AG10803 (cell line): ENCODE measurements at places on chromosomes 12 and 14.

DNA sequence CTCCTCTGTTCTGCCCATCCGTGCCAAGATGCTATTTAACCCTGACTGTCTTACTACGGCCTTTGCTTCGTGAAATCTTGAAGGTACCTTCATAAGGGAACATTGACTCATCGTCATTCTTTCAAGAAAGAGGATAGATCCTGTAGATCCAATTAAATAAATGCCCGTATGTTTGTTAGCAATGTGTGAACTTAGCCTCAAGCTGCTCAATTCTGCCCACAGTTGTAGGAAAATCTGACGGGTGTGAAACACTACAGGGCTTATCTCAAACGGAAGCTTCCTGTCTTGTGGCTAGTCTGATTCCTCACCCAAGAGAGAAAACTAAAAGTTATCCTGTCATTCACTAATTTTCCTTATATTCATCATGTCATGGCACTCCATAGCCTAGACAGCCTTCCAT, 168.0 kb upstream of the TBX3 start:
- no peak for DNase-seq

DNA sequence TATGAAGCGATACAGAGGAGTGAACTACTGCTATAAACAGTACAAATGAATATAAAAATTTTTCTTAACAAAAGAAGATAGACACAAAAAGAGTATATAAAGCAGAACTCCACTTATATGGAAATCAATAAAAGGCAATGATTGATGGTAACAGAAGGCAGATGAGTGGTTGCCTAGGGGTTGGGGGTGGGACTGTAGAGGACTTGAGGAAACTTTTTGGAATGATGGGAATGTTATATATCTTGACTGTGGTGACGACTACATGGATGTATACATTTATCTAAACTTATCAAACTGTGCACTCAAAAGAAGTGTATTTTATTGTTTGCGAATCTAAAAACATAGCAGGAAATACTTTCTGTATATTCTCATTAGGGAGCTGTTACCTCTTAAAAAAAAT, 89.1 kb downstream of the PTCSC3 start:
- DNase-seq: no peak

DNA sequence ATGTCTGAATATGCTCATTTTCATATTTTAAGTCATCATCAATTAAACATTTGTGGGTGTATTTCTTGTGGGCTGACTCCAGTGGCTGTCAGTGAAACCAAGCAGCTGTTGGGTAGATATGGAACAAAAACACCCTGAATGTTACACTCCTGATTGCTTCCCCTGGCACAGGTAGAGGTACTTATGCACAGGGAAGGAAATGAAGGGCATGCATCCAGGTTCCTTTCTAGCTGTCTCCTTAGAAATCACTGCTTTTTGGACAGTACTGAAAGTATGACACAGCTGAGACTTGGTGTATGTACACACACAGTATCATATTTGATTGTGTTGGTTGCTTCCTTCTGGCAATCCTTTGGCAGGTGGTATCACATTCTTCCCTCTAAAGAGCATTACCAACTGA, 1006.7 kb downstream of the DIO2 start:
- DNase-seq: no peak

GRCh38 chr12:93670104-93670503, 7.1 kb upstream of the CRADD start:
- no peak for DNase-seq

GRCh38 chr12:96402061-96402460, 1.8 kb upstream of the CDK17 start:
- no peak for DNase-seq

DNA sequence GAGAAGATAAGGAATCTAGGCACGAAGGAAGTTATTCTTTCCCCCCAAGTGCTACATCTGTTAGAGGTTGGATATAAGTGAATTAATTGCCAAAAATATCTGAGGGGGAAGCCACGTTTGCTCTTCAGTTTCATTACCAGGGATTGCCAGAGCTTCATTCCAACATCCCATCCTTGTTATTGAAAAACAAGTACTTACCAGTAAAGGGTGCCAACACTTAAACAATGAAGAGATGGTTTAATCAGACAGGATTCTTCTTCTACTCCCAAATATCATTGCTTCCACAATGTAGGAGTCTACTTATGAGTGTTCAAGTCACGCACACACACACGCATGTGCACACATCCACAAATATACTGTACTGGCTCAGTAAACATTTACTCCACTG, 312.4 kb downstream of the RPAP3 start:
- DNase-seq: peak; percentile 73

DNA sequence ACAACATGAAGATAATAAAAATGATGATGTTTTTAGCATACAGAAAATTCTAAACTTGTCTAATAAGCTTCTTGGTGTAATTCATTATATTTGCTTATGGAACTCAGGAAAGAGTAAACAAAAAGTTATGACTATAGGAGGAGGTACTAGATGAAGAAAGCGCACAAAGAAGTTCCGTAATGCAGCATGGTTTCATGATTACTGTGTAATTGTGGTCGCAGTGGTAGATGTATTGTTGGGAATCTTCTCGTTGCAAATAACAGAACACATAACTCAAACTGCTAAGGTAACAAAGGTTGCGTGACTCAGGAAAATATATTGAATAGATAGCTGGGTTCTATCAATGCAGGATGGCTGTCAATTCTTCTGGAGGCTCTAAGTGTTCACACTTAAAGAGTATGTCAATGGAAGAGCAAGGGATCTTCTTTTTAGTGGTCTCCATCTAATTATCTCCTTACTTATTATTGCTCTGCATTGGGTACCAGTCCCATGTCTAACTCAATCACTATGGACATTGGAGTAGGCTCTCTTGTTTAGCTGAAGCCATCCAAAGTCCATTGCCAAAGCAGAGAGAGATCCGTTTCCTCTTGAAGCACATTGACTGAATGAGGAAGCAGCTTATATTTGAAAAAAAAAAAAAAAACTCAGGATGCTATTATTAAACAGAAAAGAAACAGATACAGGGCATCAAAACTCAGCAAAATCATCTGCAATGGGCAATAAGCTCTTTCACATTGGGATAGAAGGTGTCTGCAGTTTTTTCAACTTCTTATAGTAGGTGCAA, 283.4 kb upstream of the ATP2B1 start:
- no peak for DNase-seq

- no peak for DNase-seq
These were observed 303 bp downstream of the GAPDH start for GRCh38 chr12:6534695-6534944.

- no peak for DNase-seq
These were observed 23.6 kb downstream of the YY1 start for GRCh38 chr14:100262545-100262944.

DNA sequence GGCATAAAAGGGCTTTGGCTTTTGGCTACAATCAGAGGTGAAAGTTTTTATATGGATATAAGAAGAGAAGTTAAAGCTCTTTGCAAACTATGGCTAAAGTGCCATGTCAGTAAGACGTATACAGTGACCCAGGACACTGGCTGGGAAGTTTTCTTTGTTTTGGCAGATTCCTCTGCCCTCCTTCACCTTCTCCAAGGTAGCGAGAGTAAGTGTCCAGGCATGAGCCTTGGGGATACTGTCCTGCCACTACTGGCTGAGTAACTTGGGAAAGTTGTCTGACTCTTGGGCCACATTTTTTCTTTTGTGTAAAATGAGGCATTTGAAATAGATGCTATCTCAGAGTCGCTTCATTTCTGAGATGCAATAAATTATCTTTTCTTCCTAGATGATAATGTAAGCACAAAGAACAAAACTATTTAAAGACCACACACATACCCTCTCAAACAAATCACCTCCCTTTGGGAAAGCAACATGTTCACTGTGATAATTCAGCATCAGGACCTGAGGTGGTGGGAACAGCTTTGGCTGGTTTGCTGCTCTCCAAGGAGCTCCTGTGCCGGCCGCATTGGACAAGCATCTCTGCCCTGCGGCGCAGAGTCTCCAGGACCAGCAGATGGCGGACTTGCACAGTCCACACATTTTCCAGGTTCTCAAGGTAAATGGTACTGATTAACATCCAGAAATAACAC, 106.3 kb downstream of the PTCSC3 start:
- peak; percentile 71 for DNase-seq

DNA sequence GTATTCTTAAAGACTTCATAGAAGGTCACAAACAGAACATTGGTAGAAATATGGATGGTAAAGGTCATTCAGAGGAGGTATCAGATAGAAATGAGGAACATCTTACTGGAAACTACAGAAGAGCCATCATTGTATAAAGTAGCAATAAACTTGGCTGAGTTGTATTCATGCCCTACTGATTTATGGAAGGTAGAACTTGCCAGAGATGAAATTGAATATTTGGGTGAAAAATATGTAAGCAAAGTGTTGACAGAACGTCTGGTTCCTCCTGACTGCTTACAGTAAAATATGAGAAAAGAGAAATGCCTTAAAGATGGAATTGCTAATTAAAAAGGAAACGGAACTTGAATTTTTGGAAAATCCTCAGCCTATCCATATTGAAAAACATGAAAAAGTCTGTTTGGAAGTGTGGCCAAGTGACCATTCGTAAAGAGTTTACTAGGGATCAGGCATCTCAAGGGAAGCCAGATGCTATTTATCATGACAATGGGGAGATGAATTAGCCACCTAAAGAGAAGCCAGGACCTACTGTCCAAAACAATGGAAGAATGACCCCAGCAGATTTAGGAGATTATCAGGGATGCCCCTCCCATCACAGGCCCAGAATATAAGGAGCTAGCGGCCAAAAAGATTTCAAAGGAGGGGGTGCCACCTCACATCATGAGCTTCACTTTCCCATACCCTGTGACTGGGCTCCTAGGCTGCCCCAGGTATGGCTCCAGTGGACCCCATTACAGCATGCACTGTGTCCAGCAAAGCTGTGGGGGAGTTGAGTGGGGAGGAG, 189.3 kb downstream of the ITPR2 start:
- DNase-seq: no peak

- peak; percentile 9 for DNase-seq
These were observed 9.3 kb upstream of the ATF7IP start for GRCh38 chr12:14356147-14356546.

DNA sequence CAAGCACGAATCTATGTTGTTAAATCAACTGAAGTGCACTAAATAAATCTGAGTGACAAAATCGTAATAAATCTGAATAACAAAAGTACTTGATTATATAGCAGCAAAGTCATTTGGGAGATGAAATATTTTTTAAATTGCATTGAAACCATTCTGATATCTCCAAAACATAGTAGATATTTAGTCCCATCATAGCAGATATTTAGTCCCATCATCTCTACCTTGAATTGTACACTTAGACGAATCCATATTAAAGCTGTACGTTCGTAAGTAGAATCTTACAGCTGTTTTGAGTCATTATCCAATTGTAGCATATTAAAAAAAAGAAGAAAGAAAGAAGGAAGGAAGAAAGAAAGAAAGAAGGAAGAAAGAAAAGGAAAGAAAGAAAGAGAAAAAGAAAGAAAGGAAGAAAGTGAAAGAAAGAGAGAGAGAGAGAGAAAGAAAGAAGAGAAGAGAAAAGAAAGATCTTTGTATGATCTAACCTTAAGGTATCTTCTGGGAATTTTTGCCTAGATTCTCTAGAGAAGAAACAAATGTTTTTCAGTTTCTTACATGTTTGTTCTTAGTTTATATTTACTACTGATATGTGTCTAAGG, 2.6 kb downstream of the DCN start:
- no peak for DNase-seq

- DNase-seq: peak; percentile 72
These were observed 15.3 kb upstream of the DPF3 start for GRCh38 chr14:72909163-72909562.

- DNase-seq: no peak
These were observed 408 bp upstream of the CACNA2D4 start for GRCh38 chr12:1918884-1919236.

DNA sequence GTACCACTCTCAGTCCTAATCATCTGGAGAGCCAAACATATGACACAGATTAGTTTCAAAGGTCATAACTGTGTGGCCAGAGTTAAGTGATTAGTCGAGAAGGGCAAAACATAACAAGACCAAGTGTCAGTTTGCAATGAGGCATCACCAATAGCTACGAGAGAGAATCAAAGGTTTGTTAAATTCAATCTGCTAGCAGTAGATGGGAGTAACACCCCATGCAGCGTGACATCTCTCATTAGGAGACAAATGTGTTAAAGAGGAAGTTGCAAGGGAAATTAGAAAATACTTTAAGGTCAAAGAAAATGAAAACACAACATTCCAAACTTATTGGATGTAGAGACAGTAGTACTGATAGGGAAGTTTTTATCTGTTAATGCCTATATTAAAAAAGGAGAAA, 135.7 kb upstream of the SYT10 start:
- no peak for DNase-seq

DNA sequence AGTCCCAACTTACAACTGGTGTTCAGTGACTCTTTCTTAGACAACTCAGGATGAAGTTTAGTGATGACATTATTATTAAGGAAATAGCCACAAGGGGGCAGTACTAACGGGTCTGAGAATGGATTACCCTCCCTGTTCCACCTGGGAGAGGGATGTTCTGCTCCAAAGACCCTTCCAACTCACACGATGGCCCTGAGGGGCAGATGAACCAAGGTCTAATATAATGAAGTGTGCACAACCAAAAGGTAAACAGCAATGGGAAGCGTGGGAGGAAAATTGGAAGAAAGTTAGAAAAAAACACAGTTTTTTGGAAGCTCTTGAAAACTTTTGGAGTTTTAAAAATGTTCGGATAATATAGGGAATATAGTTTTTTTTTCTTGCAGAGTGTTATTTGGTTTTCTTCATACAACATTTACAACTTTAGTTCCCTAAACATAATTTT, 24.0 kb downstream of the FGF6 start:
- DNase-seq: peak; percentile 24

- DNase-seq: peak; percentile 97
These were observed 9.2 kb downstream of the HOXC8 start for GRCh38 chr12:54017878-54018467.

GRCh38 chr12:104352106-104352713, 48.7 kb downstream of the EID3 start:
- DNase-seq: peak; percentile 49

DNA sequence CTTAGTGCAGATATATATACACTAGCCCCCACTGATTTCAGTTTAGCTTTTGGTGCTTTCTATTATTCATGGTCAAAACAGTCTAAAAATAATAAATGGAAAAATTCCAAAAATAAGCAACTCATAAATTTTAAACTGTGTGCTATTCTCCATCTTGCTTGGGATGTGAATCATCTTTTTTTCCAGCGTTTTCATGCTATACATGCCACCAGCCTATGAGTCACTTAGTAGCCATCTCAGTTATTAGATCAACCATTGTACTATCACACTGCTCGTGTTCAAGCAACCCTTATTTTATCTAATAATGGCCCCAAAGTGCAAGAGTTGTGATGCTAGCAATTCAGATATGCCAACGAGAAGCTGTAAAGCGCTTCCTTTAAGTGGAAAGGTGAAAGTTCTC, 73.9 kb upstream of the KRR1 start:
- DNase-seq: peak; percentile 79

DNA sequence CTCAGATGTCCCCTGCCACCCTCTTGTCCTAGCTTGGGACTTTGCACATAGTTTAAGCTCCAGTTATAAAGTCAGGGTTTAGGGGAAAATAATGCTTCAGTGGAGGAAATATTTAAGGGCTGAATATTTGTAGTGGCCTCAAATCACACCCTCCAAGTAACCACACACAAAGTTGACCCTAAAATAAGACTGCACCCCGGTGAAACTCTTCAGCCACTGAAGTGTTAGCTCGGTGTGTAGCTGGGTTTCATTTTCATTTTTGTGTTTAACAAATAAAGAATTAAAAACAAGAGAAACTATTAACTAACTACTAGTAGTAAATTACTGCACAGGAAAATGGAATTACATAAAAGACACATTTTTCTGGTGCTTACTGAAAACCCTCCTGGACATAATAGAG, 14.8 kb upstream of the BCL11B start:
- no peak for DNase-seq

- no peak for DNase-seq
These were observed 32.9 kb downstream of the MEG3 start for GRCh38 chr14:100858838-100859220.
